ENCODE measurements at places on chromosomes 1 and 21.

DNA sequence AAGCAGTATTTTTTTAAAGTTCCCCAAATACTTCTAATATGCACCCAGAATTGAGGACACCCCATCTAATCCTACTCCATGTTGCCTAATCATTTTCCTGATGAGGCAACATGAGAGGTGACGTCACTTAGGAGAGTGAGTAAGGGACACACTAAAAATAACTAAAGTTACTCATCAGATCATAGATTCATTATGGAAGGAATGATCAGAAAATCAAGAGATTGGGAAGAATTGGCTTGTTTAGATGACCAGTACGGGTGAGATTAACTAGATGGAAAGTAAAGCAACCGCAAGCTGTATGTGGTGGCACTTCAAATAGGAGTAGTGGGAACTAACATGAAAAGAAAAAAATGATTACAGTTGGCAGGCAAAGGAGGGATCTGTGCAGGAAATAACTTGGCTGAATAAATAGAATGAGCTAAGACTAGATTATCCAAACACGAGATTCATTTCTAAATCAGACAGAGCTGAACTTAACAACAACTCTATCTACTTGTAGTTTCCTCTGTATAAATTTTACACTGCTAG is 61.4 kb upstream of the CXADR start:
- DNase-seq = peak; percentile 76

DNA sequence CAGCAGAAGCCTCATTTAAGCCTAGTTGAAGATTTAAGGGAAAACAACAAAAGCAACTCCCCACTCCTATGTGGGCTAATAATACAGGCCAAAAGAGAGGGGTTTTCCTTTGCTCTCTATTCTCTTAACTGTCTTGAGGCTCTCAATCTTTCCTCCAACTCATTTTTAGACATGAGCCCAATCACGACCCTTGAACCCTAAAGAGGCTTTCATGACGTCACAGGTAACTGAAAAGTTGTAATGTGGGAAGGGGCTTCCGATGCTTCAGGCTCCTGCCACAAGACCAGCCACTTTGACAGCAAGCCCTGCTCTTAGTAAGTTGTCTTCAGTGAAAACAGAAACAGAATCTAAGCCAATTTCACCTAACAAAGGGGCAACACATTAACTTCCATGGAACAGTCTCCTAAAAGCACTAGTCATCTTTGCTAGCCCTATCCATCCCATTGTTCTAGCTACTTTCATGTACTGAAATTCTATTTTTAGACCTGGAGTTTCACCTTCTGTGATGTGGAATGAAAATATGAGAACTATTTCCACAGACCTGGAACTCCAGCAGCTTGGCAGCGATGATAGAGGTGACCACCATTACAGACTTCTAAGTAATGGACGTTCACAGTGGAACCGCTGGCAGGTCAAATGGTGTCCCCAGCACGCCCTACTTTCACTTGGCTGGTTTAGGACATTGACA is 36.3 kb downstream of the GPR161 start:
- DNase-seq = no peak

DNA sequence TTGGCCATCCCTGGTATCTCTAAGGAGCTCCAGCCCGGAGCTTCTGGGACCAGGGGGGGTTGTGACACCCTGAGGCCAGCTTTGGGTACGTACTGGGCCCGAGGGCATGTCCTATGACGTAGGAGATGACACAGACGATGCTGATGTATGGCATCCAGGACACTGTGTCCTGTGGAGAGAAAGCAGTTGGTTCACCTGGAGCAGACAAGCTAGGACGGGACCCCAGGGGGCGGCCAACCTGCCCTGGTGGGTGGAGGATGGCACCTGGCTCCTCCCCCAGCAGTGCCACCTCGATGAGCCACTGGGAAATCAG is 12.1 kb upstream of the SLC2A7 start:
- DNase-seq = no peak

DNA sequence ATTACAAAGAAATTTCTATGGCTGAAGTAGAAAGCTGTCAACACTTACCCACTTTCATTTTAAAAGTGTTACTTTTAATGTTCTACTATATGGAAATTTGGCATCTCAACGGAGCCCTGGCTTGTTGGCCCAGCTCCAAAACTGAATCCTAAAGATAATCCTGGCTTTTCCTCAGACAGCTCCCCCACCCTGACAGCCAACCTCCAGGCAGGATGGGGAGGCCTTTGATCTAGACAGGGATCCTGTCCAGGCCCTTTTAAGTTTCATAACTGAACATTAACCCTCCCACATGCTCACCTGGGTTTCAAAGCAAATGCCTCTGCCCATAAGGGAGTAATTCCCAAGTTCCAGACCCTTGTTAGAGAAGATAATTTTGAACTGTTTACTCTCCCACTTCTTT is 99.3 kb upstream of the RALGPS2 start:
- DNase-seq = no peak

- DNase-seq = no peak
These were observed 150.6 kb downstream of the MRPL39 start for GRCh38 chr21:25456672-25457071.

DNA sequence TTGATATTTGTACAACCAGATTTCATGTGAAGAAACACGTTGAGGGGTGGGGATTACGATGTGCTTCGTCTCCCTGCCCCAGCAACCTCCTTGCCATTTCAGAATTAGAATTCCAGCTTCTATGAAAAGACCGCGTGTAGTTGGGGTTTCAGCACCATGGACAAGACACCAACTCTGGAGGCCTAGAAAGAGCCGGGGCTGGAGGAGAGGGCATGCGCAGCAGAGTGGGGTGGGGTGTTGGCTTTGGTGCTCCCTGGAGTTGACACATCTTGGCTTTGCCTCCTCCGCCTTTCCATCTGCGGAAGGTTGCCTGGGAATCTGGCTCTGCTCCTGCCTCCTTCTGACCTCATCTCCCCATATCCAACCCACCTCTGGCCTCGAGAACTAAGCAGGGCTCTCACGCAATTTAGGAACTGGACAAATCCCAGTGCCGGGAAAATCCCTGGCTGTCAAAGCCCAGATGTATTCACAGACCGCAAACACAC is 11.8 kb downstream of the HTR6 start:
- DNase-seq = peak; percentile 88

DNA sequence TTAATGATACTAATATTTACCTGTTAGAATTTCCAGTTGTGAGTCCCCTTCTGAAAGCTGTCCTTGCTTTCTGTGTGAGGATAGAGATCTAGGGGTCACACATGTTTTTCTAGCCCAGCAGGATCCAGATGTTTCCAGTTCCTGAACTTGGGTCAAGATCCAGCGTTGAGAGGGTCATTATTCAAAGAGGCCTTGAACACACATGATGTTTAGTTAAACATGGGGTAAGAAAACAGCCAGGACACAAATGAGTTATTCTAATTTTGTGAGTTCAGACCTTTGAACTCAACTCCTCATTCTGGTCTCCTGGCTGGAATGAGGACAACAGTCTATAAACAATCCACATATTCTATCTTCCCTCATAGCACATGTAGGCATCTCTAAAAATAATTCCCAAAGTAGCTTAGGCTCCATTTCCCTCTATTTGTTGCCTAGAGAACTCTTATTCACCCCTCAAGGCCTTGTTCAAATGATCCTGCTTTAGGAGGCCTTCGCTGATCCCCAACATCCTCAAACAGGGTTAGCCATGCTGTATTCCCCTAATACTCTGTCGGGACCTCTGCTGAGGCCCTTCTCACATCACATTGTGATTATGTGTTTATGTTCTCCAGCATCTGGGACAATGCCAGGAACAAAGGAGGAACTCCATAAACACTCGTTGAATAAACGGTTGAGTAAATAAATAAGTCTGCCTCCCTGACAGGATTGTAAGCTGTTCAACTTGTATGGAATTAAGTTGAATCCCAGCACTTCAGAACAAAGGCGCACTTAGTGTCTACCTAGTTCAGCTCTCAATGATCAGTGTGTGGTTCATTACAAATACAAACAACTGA is 15.0 kb upstream of the KCNN3 start:
- no peak for DNase-seq

All from hepatic stellate cell (primary cell).